ENCODE measurements at places on chromosomes 6 and 20.

GRCh38 chr20:52494244-52494643, 302.7 kb upstream of the ZFP64 start:
- DNase-seq, result peak; percentile 85

- no peak for DNase-seq
These were observed 15.4 kb upstream of the TCF21 start for GRCh38 chr6:133873538-133873937.

DNA sequence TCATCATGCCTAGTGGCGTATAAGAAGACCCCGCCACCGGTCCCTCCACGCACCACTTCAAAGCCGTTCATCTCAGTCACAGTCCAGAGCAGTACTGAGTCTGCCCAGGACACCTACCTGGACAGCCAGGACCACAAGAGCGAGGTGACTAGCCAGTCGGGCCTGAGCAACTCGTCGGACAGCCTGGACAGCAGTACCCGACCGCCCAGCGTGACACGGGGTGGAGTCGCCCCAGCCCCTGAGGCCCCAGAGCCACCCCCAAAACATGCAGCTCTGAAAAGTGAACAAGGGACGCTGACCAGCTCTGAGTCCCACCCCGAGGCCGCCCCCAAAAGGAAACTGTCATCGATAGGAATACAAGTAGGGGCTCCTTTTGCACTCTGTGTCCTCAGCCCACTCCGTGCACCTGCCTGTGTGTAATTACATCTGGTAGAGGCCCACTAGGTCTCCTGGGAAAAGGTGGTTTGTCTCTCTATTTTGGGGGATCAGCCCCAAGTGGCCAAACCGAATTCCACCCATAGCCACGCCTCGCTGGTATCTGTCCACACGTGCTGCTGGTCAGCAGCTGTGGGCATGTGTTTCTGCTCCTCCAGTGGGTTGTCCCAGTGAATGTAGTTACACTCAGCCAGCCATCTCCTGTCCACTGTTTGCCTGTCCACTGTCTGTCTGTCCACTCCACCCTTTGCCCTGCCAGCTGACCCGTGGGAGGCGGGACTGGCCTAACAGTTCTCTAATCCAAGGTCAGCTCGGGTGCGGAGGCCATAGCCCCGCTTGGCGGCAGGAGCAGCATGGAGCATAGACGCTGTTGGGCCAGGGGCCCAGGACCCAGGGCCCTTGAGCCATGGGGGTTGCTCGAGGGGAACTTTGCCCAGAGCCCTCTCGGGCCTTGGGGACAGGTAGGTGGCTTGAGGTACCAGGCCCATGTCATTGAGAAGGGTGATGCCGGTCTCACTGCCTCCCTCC, 44.3 kb upstream of the MYL9 start:
- no peak for DNase-seq

DNA sequence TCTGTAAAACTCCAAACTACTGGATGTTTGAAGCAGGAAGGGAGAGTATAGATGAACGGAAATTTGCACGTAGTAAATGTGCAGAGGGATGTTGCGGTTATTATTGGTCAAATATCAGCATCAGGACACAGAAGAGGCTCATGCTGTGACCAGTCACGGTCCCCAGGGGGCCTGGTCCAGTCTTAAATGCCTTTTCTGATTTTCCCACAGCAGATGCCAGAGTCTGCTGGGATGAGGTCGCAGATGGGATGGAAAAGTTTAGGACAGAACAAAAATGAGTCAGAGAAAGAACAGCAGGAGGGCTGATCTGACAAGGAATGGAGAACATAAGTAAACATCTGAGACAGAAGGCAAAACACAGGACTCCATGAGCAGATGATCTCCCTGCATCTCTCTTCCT, 11.7 kb upstream of the SIRPG start:
- DNase-seq, result peak; percentile 54

- no peak for DNase-seq
These were observed 16.8 kb downstream of the FOXC1 start for GRCh38 chr6:1626481-1626880.

- DNase-seq, result no peak
These were observed 20.8 kb downstream of the MUC22 start for GRCh38 chr6:31031095-31031494.

- DNase-seq, result peak; percentile 33
These were observed 39.0 kb upstream of the PLN start for GRCh38 chr6:118509009-118509617.

- no peak for DNase-seq
These were observed 47.1 kb downstream of the HAO1 start for GRCh38 chr20:7893014-7893730.

DNA sequence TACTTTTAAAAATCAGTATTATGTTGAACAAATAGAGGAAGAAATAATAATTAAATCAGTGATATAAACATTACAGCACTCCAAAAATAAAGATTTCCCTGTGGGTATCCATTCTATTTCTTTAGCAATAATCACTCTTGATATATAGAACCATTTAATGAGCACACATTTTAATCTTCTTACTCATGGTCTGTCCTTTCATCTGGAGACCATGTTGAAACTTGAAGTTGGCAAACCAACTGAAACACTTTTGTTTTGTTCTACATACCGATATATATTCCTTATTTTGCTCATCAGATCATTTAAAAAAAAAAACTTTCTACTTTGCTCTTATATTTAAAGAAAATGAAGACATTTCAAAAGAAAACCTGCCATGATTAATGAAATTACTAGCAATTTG, 13.4 kb downstream of the C6orf58 start:
- no peak for DNase-seq

GRCh38 chr6:148407372-148407771, 64.7 kb downstream of the SASH1 start:
- peak; percentile 97 for DNase-seq

GRCh38 chr6:165854061-165854862, 191.2 kb upstream of the PDE10A start:
- no peak for DNase-seq

GRCh38 chr6:131073577-131073976, 10.5 kb upstream of the EPB41L2 start:
- DNase-seq, result no peak

- DNase-seq, result no peak
These were observed 161.0 kb downstream of the DHX35 start for GRCh38 chr20:39123185-39123557.

DNA sequence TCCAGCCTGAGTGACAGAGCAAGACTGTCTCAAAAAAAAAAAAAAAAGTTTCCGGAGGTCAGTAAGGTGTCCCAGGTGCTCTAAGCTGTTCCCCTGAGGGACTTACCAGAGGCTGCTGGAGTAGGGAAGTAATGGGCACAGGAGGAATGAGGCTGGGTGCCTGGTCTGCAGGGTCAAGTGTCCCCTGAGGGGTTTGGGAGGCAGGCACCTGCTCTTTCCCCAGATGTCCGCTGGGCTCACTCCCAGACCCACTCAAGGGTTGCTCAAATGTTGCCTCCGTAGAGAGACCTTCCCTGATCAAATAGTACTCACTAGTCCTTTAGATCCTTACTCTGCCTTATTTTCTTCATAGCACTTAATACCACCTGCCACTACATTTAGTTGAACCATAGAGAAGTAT, 5.4 kb upstream of the MAPK13 start:
- DNase-seq, result no peak

DNA sequence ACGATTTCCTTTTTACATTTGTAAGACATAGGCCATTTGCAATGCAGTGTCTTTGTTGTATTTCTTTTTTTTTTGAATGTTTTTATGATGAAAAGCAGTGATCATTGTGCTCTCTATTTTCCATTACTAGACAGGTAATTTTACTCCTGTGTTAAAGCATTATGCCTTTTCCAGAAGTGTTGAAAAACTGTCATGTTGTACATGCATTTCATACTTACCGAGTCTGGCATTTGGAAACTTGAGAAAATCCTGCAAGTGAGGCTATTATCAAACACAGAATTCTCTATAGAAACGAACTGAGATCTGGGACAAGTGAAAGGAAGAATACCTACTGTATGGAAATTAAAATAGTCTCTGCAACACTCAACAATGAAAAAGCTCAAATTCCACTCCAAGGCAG, 78.6 kb upstream of the CNR1 start:
- DNase-seq, result no peak

GRCh38 chr6:117263353-117263927, 1.9 kb upstream of the VGLL2 start:
- no peak for DNase-seq

GRCh38 chr20:38446441-38447209, 11.5 kb upstream of the SNHG17 start:
- DNase-seq, result peak; percentile 91

DNA sequence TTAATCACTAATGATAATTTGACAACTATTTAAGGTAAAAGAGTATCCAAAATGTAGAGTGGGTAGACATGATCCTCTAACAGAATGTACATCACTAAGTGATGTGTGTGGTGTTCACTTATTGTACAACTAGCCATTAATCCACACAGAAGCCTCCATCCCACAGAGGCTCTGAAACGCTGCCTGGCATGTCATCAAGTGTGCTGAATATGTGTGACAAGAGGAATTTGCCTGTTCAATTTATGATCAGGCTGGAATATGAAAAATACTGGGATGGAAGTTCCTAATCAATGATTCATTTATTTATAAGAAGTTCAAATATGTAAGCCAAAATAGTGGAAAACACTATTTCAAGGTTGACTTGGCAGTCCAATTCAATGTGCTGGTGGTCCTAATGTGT, 72.4 kb downstream of the BACH2 start:
- peak; percentile 6 for DNase-seq

DNA sequence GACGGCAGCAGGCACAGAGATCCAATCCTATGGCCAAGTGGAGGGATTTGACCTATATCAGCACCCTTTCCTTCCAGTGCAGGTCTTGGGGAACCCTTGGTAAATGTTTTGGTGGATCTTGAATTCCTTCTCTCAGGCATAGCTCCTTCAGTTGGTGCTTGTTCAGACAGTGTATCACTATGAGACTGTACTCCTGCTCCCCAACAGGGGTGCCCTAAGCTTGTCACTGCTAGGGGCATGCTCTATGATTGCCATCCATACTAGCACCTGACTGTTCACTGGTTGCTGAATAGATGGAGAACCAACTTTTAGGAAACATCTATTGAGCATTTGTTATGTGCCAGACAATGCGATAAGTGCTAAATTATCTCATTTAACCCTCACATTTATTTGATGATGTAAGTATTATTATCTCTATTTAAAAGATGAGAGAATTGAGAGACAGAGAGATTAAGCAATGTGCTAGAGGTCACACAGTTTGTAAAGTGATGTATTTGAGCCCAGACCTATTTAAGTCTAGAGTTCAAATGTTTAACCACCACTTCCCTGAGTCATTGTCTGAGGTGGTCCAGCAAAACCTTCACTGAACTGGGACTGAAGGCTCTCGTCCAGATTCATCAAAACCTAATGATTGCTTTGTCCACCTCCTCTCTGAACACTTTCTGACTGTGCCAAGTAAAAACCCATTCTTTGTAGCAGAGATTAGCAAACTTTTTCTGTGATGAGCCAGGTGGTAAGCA, 34.3 kb downstream of the ADGRF1 start:
- no peak for DNase-seq

DNA sequence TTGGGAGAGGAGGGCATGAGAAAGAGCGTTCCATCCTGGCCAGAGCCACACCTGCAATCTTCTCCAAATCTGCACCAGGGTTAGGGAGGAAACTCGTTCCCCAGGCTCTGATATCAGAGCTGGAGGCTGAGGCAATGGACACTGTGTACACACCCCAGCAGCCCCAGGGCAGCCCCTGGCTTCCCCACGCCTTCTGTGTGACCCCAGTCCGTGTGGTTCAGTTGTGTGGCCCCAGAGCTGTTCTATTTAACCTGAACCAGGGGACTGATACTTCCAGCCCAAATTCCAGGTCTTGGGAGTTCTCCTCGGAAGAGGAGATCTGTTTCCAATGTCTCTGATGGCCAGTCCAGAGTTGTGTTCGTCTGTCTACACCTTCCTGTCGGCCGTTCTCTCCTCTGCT, 242.6 kb upstream of the EXOC2 start:
- DNase-seq, result no peak

DNA sequence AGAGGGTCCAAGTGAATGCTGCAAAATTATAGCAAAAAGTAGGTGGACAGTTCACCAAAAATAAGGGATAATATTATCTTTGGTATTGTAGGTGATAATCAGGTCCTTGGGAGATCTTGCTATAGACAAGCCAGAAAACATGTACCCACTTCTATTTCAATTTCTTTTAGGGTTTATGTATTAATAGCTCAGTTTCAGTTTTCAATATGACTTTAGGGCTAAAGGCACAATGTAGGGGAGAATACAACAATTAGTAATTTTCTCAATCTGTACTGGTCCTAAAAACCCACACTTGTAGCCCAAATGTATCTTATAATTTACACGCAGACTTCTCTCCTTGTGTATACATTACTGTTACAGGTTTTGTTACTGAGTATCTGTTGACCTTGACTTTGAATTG, 307.0 kb upstream of the ID4 start:
- DNase-seq, result no peak

DNA sequence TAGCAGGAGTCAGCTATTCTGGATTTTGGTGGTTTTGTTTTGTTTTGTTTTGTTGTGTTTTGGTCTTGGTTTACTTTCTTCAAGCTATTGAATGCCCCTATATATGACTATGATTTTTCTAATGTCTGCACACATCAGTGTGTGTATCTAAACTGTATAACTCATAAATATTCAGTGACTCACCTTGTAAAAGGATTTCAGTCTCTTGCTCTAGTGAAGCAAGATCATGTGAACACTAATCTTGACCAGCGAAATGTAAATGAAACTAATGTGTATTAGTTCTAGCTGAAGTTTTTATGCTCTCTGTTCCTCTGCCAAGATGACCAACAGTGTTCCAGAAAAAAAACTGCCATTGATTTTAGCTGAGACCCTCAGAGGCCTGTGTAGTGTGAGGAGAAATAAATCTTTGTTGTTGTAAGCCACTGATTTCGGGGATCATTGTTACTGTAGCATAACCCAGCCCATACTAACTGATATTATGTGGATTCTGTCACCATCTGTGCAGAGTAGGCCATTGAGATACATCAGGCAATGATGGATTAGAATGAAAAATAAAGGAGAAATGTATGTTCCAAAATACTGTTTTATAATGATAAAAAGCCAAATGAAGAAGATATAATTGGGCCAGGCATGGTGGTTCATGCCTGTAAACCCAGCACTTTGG, 11.5 kb upstream of the BTBD9 start:
- no peak for DNase-seq

GRCh38 chr20:3405139-3405538, 2.3 kb downstream of the DNAAF9 start:
- no peak for DNase-seq

GRCh38 chr6:64288351-64288750, 652.7 kb downstream of the PHF3 start:
- DNase-seq, result no peak

DNA sequence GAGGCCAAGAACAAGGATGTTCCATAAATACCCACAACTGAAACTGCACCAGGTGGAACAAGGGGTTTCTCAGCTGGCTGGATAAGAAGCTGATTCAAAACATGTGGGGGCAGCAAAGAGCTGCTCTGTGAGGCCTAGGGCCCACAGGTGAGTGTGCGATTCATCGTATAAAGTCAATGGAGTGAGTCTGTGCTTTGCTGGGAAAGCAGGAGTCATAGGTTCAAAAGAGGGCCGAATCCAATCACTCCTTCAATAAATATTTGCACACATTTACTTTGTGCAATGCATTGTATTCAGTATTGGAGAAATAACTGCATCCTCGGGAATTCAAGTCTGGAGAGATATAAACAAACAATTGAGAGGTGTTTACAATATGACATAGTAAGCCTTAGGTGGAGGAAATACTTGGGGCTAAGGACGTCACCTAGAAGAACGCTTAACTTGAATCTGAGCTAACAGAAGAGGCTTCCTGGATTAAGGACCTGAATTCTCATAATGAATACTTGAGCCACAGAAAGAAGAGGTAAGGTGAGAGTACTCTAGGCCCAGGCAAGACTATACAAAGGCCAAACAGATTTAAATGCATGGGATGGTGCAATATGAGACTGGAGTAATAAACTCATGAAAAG, 83.7 kb upstream of the TMEM30A start:
- DNase-seq, result peak; percentile 13

GRCh38 chr6:99603421-99604165, 3.0 kb upstream of the PRDM13 start:
- peak; percentile 55 for DNase-seq
